ENCODE measurements at places on chromosomes 7 and 10.

DNA sequence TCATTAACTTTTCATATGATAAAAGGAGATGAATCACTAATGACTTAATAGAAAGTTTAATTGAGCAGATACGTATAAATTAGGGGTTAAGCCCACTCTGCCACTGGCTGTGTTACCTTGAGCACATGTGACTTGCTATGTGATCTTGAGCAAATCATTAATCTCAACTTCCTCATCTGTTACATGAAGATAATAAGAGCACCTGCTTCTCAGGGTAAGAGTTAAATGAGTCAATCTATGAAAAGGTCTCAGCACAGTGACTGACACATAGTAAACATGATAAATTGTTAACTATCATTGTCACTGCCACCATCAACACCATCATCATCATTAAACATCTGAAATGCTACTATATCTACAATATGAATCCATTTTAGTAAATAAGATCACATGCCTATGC lies 110.8 kb downstream of the TPK1 start:
- no peak for DNase-seq

DNA sequence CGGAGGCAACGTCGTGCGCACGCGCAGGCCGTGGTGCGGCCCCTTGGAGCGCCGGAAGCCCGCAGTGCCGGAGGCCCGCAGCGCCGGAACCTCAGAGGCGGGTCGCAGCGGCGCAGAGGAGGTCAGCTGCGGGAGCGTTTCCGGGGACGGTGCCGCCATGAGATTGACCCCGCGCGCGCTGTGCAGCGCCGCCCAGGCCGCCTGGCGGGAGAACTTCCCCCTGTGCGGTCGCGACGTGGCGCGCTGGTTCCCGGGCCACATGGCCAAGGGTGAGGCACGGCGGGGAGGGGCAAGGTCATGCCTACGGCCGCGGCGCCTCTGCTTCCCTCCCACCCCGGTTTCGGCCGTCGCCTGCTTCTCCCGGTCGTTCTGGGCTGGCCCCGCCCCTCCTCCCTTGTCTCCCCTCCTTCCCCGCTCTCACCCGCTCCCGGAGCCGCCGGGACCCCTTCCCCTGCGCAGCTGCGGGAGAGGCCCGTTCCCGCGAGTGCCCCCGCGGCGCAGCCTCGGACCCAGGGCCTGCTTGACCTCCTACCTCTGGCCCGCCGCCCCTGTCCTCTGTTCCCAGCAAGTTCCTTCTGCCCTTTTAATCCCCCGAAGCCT lies at the start of gene MTG1:
MTG1 (plus strand) TSS at position 94 of the 600 bp plus-strand sequence; CDS start at position 158, 64 bp downstream.
- peak; percentile 86 for DNase-seq

GRCh38 chr7:100407285-100408180 lies 21.0 kb downstream of the ZCWPW1 start:
- DNase-seq, result no peak

- peak; percentile 4 for DNase-seq
Measured at GRCh38 chr10:24882047-24882698, 70.2 kb downstream of the PRTFDC1 start.

DNA sequence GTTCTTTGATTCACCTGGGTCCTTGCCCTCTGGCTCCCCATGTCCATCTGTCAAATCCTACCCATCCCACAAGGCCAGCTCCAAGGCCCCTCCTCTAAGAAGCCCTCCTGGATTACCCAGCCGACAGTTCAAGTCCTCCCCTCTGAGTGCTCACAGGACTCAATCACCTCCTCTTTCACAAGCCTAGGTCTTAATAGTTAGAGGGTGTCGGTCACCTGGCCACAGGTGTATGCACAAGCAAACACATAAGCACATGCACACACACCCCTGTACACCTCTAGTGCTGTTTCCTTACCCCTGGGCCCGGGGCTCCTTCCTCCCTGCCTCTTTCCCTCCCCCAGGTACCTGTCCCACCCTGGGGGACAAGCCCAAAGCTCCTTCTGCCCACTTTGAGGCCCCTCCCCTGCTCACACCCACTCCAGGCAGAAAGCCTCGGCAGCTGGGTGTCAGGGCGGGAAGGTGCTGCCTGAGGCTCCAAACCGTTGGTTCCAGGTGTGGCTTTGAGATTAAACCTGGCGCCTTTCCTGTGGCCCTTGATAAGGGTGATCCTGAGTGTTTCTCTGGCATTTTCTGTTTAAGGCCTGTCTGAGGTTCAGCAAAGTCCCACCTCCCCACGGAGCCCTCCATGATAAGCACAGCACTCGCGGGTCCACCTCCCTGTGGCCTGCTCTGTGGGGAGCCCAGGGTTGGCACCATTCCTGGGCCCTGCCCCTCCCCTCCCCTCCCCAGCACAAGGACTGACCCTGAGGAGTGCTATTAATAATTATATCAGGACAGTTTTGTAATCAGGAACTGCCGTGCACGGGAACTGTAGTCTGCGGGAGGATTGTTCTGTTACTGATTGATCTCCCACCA lies 14.6 kb upstream of the AQP1 start:
- DNase-seq, result no peak
